Heart left ventricle (tissue), 16 donors: ENCODE measurements at places on chromosomes 1 and 21.

DNA sequence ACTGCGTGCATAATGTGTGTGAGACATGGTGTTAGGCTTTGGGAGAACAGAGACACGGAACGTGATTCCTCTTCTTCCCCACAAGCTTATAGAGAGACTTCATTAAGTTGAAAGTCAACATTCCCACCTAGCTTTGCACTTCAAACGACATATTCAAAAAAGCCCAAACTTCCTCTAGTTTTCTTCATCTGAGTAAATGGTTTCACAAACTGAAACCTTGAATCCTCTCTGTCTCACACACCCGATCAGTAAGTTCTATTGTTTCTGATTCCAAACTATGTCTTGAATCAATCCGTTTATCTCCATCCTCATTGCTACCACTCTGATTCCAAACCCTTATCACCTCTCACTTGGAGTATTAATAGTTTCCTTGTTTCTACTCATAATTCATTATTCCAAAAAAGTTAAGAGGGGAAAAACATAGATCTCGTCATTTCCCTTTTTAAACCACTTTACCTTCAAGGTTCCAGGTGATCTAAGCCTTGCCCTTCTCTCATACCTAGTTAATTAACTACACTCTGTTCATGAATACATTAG, 1.6 kb upstream of the METTL18 start:
- no peak overlapping the region for H3K27ac ChIP-seq
- H3K36me3 ChIP-seq, result peaks cover 14% of the 10 kb centered on the region
- no peak overlapping the region for H3K4me3 ChIP-seq
- no peak for DNase-seq
- no peaks in the 10 kb centered on the region for H3K27me3 ChIP-seq

- no peak overlapping the region for H3K27ac ChIP-seq
- H3K36me3 ChIP-seq, result no peaks in the 10 kb centered on the region
- no peaks in the 10 kb centered on the region for H3K27me3 ChIP-seq
- no peak for DNase-seq
Observed at GRCh38 chr1:240666568-240667198, 54.7 kb upstream of the GREM2 start.

DNA sequence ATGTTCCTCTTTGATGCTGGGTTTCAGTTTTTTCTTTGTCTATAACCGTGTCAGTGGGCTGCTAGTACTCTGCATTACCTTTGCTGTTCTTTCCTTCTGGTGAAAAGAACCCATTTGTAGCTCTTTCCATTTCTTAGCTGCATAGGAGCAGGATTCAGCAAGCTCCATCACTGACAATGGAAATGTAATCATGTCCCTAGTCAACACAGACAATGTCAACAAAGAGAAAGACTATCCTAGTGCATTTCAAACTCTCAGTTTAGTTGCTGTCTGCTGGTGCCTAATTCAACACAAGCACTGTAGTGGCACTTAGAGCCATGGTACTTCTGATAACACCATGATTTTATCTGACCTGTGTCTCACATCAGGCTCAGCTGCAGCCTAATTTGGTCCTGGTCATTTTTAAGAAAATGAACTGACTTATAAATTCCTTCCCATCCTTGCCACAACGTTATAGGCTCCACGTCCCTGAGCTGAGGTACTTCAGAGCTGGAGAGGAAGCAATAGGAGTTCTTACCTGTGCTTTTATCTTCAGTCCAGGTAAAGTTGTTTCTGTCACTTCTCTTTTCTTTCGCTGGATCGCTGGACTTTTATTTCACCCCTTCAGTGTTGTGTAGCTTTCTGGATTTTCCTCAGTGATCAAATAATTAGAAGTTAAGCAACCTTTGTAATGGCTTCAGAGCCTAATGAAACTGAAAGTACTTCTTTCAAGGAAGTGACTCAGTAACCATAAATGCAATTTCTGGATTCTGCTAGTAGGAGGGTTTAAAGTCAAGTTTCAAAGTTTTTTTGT, at the start of gene GBP3:
Gene GBP3 (minus strand): TSS at position 700 of the 793 bp plus-strand sequence. CDS start 2,145 bp downstream, outside the sequence.
- H3K4me1 ChIP-seq, result no peaks in the 10 kb centered on the region
- peak within 1 kb of the TSS; percentile 73 for H3K27ac ChIP-seq
- DNase-seq, result no peak
- H3K4me3 ChIP-seq, result peak within 1 kb of the TSS; percentile 85
- peaks cover 4% of the 10 kb centered on the region for H3K36me3 ChIP-seq

DNA sequence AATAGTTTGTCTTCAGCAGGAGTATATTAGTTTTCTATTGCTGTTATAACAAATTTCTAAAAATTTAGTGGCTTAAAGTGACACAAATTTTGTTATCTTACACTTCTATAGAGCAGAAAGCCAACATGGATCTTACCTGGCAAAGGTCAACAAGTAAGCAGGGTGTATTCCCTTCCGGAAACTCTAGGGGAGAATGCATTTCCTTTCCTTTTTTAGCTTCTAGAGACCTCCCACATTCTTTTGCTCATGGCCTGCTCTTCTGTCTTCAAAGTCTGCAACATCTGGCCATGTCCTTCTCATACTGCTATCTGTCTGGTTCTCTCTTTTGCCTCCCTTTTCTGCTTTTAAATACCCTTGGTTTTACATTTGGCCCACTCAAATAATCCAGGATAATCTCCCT, 242.6 kb downstream of the ZNF648 start:
- no peak overlapping the region for H3K4me3 ChIP-seq
- H3K27ac ChIP-seq, result no peak overlapping the region
- no peaks in the 10 kb centered on the region for H3K36me3 ChIP-seq
- H3K27me3 ChIP-seq, result no peaks in the 10 kb centered on the region

DNA sequence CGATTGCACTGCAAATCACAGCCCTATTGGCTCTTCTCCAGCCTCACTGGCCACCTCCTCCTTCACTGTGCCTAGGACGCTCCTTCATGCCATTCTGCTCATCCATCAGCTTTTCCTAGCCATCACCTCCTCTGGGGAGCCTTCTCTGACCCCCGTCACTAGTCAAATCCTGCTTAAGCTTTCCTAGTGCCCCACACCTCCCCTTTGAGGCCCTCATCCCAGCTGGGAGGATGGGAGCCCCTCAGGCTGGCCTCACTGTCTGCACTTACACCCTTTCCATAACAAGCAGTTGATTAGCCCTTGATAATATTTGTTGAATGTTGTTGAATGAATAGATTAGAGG, 50.7 kb downstream of the KLHDC7A start:
- H3K36me3 ChIP-seq, result no peaks in the 10 kb centered on the region
- H3K4me3 ChIP-seq, result no peak overlapping the region
- DNase-seq, result no peak
- peaks cover 11% of the 10 kb centered on the region for H3K27me3 ChIP-seq
- H3K27ac ChIP-seq, result no peak overlapping the region

- no peak for DNase-seq
- H3K4me3 ChIP-seq, result no peak overlapping the region
- H3K36me3 ChIP-seq, result no peaks in the 10 kb centered on the region
- H3K27me3 ChIP-seq, result no peaks in the 10 kb centered on the region
- no peaks in the 10 kb centered on the region for H3K4me1 ChIP-seq
- H3K27ac ChIP-seq, result no peak overlapping the region
Observed at GRCh38 chr1:195594322-195594721, 1013.9 kb downstream of the KCNT2 start.

- no peak for DNase-seq
- no peak overlapping the region for H3K4me3 ChIP-seq
- no peaks in the 10 kb centered on the region for H3K27me3 ChIP-seq
- H3K27ac ChIP-seq, result no peak overlapping the region
- no peaks in the 10 kb centered on the region for H3K36me3 ChIP-seq
Observed at GRCh38 chr1:86489242-86489878, 20.6 kb downstream of the CLCA1 start.

GRCh38 chr1:109630081-109630897, 10.7 kb downstream of the AMPD2 start:
- DNase-seq, result no peak
- no peaks in the 10 kb centered on the region for H3K27me3 ChIP-seq
- no peak overlapping the region for H3K27ac ChIP-seq
- peaks cover 46% of the 10 kb centered on the region for H3K36me3 ChIP-seq
- peaks cover 15% of the 10 kb centered on the region for H3K4me1 ChIP-seq

- peak overlapping the region; percentile 89 for H3K27ac ChIP-seq
Observed at GRCh38 chr1:236282425-236282716, 613 bp upstream of the ERO1B start.

GRCh38 chr1:184507604-184508280, 120.9 kb downstream of the C1orf21 start:
- H3K27me3 ChIP-seq, result no peaks in the 10 kb centered on the region
- DNase-seq, result no peak
- no peak overlapping the region for H3K4me3 ChIP-seq
- peaks cover 44% of the 10 kb centered on the region for H3K4me1 ChIP-seq
- peak overlapping the region; percentile 50 for H3K27ac ChIP-seq
- peaks cover 13% of the 10 kb centered on the region for H3K36me3 ChIP-seq

DNA sequence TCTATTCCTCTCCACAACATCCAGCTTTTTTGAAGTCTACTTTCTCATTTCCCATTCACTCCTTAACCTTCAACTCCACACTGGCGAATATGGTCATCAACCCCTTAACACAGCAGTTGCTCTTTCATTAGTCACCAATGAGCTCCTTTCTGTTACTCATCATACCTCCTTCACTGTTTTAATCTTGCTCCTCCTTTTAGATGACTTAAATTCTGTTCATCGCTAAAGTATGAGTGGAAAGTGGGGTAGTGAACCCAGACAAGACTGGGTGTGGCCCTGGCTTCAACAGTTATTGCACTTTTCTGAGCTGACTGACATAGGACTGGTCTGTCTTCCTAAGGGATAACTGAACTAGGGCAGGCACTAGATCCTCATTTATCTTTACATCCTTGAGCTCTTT, 51.3 kb downstream of the AKT3 start:
- H3K4me1 ChIP-seq, result peaks cover 15% of the 10 kb centered on the region
- no peaks in the 10 kb centered on the region for H3K27me3 ChIP-seq
- no peak overlapping the region for H3K27ac ChIP-seq

- no peaks in the 10 kb centered on the region for H3K4me1 ChIP-seq
- H3K27ac ChIP-seq, result no peak overlapping the region
- H3K27me3 ChIP-seq, result no peaks in the 10 kb centered on the region
Observed at GRCh38 chr1:58732087-58732775, 32.4 kb upstream of the MYSM1 start.

GRCh38 chr21:39386194-39386593, 37.3 kb upstream of the HMGN1 start:
- H3K36me3 ChIP-seq, result peaks cover 3% of the 10 kb centered on the region
- no peaks in the 10 kb centered on the region for H3K27me3 ChIP-seq
- no peak for DNase-seq
- peak overlapping the region; percentile 54 for H3K4me3 ChIP-seq
- peaks cover 14% of the 10 kb centered on the region for H3K4me1 ChIP-seq
- peak overlapping the region; percentile 78 for H3K27ac ChIP-seq

DNA sequence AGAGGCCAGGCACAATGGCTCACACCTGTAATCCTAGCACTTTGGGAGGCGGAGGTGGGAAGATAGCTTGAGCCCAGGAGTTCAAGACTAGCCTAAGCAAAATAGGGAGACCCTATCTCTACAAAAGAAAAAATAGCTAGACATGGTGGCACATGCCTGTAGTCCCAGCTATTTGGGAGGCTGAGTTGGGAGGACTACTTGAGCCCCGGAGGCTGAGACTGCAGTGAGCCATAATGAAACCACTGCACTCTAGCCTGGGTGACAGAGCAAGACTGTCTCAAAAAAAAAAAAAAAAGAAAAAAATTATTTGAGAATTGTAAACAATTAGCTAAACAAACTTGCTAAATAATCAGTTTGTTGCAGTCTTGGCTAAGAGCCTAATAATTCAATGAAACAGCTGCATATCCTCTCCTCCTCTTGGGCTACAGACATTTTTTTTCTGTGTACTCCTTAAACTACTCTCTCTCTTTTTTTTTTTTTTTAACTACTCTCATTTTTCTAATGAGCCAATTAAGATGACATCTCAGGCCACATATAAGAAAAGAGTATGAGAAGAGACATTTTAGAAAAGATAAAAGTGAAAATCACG, 10.5 kb upstream of the DNAJB4 start:
- H3K4me3 ChIP-seq, result no peak overlapping the region
- H3K36me3 ChIP-seq, result no peaks in the 10 kb centered on the region
- no peak for DNase-seq
- no peaks in the 10 kb centered on the region for H3K27me3 ChIP-seq
- H3K4me1 ChIP-seq, result no peaks in the 10 kb centered on the region

GRCh38 chr1:55355549-55355948, 140.4 kb upstream of the USP24 start:
- H3K27me3 ChIP-seq, result no peaks in the 10 kb centered on the region
- H3K4me1 ChIP-seq, result peaks cover 14% of the 10 kb centered on the region
- no peak overlapping the region for H3K4me3 ChIP-seq
- H3K36me3 ChIP-seq, result no peaks in the 10 kb centered on the region

DNA sequence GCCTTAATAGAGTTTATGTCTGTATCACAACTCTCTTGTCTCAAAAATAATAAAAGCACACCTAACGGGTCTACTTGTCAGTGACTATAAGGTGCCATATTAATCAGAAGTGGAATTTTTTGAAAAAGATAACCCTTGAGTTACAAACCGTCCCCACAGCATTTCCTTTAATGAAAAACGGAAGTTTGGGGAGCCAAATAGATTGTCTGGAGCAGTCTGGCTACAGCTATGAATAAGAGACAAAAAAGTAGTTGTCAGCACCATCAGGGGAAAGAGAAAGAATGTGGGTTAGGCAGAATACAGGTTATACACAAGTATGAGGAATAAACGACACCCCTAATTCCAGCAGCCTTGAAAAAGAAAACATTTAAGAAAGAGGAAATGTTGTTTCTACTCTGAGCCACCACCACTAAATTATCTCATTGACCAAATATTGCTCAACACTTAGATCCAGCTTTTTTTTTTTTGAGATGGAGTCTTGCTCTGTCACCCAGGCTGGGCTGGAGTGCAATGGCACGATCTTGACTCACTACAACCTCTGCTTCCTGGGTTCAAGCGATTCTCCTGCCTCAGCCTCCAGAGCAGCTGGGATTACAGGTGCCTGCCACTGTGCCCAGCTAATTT, 29.4 kb upstream of the USP24 start:
- no peaks in the 10 kb centered on the region for H3K4me1 ChIP-seq
- no peak overlapping the region for H3K27ac ChIP-seq
- no peaks in the 10 kb centered on the region for H3K27me3 ChIP-seq
- DNase-seq, result no peak
- no peaks in the 10 kb centered on the region for H3K36me3 ChIP-seq

DNA sequence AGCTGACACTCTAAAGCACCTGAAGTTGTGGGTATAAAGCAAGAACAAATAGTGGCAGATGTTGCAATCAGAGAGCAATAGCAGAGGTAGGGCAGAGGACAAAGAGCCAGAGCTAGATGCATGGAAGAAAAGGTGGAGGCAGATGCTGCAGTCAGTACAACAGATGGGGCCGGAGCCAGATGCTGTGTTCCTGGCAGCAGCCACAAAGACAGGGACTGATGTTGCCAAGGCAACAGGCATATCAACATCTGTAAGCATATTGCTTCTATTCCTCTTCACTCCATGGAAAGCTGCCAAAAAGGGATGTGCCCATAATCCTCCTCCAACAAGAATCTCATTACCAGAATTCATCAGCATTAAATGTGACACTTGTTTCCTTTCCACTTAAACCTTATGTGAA, 108.0 kb downstream of the TNNI3K start:
- no peaks in the 10 kb centered on the region for H3K27me3 ChIP-seq
- H3K4me1 ChIP-seq, result peaks cover 4% of the 10 kb centered on the region
- peak overlapping the region; percentile 37 for H3K27ac ChIP-seq
- DNase-seq, result no peak

DNA sequence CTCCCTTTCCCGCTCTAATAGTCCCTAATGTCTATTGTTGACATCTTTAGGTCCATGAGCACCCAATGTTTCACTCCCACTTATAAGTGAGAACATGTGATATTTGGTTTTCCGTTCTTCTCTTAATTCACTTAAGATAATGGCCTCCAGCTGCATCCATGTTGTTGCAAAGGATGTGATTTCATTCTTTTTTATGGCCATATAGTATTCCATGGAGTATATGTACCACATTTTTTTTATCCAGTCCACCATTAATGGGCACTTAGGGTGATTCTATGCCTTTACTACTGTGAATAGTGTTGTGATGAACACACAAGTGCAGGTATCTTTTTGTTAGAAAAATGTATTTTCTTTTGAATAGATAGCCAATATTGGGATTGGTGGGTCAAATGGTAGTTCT, 126.0 kb upstream of the RAB3GAP2 start:
- no peak overlapping the region for H3K27ac ChIP-seq
- H3K4me1 ChIP-seq, result no peaks in the 10 kb centered on the region
- H3K27me3 ChIP-seq, result peaks cover 5% of the 10 kb centered on the region
- H3K4me3 ChIP-seq, result no peak overlapping the region
